Stimulated activated CD4-positive, alpha-beta T cell treated with anti-CD3 and anti-CD28 coated beads, TNF-alpha, amount 100 ng/mL, for 1 hour (primary cell): ENCODE measurements at places on chromosomes 6 and 20.

GRCh38 chr6:114220241-114220640, 122.6 kb downstream of the HS3ST5 start:
- no peak for DNase-seq

DNA sequence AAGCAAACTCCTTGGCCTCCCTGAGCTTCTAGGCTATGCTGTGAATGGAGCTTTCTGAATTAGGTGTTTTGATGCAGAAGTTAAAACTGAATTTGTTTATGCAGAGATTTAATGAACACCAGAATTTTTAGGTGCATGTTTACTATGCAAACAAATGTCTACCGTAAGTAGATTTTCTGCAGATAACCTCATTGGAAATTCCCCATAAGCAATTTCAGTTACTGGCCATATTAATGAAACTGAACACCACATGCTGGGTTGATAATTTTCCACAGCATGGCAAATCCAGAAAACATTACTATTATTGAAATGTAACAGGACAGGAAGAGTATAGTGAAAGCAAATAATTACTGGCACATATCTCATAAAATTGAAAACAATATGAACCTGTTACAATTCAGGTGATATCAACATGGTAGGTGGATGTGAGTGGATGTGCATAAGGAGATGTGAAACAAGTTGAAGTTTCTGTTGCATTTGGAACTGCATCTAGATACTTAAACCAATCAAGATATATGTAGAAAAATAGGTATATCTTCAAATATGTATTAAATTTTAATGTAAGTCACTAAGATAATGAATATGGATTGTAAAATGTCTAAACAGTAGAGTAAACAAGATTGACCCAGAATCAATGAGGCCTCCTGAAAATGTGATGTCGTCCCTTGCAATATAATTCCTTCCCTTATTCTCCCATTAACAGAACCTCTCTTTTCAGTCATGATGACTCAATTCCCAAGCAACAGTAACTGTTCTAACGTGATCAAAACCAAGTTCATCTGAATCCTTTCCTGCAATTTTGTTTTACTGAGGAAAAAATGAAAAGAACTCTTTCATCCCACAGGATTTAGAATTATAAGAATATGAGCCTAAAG, 11.0 kb downstream of the PTCHD4 start:
- no peak for DNase-seq

GRCh38 chr6:142842418-142843261, 102.3 kb downstream of the HIVEP2 start:
- peak; percentile 27 for DNase-seq

- DNase-seq: no peak
Observed at GRCh38 chr20:59082981-59083380, 40.4 kb upstream of the PRELID3B start.
